ENCODE measurements at places on chromosomes 3 and 15.

DNA sequence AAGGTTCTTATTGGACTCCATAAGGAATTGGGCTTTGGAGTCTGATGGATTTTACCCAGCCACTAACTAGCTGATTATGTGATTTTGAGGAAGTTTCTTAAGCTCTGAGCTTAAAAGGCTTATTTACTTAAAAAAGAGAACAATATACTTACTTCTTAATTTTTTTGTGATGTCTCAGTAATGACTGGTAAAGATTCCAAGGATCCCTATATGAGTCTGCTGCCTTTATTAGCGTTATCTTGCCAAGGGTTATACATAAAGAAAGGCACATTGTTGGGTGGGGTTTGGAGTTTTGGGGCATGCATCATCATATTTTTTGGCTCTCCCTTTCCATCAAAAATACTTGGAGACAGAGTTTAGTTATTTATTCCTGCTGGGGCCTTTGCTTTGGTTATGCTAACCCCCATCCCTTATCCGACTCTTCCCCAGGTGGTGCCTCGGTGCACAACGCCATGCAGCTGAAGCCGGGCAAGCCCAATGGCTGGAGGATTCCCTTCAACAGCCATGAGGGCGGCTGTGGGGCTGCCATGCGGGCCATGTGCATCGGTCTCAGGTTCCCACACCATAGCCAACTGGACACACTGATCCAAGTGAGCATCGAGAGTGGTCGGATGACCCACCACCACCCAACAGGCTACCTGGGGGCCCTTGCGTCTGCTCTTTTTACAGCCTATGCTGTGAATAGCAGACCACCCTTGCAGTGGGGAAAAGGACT, 6.7 kb downstream of the ADPRH start:
- DNase-seq = no peak

DNA sequence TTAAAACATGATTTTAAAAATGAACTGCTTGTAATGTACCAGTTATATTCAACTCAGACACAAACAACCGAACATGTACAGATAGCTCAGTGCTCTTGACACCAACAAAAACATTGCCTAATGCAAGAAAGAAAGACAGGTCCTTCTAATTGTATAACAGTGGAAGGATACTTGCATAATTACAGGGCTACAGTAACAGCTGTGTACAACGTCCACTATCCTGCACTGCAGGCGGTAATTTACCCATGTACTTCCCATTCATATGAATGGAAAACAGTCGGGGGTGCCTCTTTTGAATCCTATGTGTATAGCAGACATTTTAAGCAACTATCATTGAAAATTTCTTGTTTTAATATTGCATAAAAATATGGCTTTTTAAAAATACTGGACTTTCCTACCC, 41.1 kb upstream of the PLSCR5 start:
- DNase-seq = no peak

DNA sequence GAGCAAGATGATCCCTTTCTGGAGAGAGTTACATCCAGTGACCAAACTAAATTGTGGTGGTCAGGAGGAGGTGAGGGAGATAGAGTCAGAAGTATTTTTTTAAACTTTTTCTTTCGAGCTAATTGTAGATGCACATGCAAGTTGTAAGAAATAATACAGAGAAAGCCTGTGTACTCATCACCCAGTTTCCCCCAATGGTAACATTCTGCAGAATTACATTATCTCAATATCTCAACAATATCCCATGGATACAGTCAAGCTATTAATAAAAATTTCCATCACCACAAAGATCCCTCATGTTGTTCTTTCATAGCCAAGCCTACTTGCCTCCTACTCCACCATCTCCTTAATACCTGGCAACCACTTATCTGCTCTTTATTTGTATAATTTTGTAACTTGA, 3.3 kb upstream of the TMEM45A start:
- DNase-seq = no peak

GRCh38 chr15:98682992-98683701, 34.8 kb downstream of the IGF1R start:
- DNase-seq = peak; percentile 49

DNA sequence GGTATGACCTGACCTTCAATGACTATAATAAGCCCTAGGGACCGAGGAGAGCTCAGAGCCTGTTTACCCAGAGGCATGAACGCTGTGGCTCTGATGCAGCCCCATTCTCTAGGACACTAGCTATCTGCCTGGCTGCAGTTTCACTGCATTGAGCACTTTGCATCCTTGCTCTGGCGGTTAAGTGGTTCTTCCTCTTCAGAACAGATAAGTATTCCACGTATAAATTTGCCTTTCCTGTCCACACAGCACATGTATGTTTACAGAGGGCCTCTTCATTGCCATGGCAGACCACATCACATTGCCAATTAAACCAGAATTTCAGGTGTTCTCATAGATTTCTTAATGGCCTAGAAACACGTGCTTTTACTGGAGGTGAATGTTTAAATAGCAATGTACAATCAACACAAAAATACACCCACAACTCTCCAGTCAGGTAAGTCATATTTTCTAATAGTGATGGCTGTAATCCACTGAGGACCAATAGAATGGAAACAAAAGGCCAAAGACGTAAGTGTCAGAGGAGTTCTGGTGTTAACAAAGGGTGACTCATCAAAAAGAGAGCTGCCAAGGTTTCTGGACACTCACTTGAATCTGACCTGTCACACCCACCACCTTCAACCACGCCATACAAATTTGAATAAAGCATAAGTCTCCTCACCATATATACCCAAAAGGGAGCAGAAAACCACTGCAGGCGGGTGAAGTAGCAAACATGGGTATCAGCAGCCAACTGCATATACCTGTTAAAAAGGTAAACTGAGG, 553.4 kb downstream of the OCA2 start:
- DNase-seq = no peak

GRCh38 chr3:19348500-19348899, 200.2 kb downstream of the KCNH8 start:
- no peak for DNase-seq

- no peak for DNase-seq
Measured at GRCh38 chr15:22918056-22918455, 62.1 kb downstream of the CYFIP1 start.

DNA sequence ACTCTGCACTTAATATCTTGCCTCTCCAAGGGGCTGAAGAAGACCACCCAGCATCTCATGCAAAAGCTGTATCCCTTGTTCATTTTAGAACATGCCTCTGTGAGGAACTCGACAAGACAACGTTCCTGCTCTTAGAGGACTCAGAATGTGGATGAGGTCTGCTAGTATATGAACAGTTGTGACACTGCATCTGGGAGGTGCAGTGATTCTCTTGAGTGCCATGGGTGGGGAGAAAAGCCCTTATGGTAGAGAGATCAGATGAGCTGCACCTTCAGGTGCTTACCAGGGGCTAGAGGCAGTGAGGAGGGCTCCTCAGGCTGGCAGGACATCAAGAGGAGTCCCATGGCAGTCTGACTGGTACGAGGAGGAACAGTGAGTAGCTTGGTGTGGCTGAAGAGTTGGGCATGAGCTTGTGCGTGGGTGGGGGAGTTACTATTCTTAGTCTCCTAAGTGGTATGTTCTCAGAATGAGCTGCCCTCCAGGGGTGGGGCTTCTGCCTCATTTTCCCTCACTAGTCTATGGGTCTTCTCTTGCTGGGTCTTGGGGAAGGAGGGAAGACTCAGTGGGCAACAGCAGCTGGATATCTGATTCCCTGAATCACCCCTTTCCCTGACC, 56.7 kb upstream of the ATP2B2 start:
- DNase-seq = no peak

DNA sequence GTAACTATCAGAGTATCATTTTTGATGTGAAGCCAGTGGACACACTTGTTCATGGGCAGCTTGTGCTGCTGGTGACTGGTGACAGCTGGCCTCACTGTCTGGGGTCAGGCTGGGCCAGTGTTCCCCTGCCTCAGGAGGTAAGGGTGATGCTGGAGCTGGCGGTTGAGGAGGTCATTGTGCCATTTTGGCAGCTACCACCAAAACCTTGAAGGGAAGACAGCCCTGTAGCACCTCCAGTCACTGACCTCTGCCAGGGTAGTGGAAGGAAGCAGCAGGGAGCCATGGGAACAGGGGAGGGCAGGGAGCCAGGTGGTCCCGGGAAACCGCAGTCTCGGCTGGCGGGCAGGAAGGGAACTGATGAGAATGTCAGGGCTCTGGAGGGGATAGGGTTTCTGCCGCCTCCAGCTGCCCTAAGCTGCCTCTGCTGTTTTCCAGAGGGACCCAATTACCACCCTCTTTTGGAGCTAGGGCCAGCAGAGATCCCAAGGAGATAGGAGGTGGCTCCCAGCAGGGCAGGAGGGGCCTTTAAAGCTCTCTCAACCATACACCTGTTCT, 24.8 kb downstream of the FOXL2NB start:
- no peak for DNase-seq

GRCh38 chr3:53803124-53803815, 42.9 kb downstream of the CHDH start:
- no peak for DNase-seq

DNA sequence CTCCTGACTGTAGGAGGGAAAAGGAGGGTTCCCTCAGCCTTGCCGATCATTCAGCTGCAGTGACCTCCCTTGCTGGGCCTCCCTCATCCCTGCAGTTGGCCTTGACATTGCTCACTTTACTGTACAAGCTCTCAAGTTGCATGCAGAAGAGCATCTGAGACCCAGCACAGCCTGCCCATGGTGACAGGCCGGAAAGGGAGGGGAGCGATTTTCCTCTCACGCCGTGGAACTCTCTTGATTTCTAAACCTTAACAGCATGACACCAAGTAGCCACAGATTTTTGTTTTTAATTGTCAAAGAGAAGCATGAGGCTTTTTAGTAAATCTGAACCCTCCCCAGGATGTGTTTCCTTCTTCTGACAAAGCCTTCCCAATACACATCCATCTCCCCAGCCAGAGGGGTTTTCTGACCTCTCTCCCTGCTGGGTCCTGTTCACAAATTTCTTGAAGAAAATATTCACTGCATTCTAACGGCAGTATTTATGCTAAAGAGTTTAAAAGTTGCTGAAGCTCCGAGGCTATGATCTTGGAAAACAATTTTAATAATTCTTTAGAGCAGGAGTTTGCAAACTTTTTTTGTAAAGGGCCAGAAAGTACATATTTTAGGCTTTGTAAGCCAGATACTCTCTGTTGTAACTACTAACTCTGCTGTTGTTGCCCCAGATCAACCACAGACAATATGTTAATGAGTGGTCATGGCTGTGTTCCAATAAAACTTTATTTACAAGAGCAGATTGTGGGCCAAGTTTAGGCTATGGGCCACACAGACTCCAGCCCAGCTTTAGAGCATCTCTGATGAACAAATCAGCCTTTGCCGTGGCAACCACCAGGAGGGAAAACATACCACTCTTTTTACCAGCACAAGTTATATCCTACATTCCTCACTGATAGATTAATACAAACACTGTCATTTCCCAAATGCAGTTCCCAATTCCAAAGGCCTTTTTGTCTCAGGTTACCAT, 34.8 kb downstream of the LMCD1 start:
- DNase-seq = no peak

DNA sequence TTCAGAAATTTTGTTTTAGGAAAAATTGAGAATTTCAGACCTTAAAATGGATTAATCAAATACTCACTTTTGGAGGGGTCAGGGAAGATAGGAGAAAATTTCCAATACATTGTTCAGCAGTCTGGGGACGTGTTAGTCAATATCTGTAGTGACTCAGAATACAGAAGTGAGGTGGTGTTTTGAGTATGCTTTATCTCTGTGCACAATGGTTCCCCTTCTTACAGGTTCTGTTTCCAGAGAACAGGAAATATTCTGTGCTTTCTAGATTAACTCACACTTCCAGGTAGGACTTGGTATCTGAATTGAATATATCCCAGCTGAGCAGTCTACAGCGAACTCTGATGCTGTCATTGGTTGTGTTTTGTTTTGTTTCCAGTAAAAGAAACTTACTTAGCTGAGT, 30.7 kb upstream of the CCDC54 start:
- no peak for DNase-seq

DNA sequence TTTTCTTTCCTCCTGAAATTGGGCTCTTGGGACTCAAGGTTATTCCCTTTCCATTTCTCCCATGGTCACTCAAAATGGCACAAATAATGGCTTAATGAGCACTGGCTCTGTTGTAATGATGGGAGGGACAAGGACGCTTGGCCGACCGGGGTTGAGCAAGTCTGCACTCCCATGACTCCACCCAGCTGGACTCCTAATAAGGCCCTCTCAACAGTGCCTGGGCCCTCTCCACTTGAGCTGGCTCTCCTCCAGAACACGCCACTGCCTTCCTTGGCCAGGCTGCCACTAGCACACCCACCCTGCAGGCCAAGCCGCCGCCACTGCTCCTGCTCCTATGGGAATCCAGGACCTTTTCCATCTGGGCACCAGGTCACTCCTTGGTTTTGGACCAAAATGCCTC, 42.3 kb downstream of the ADCY5 start:
- DNase-seq = peak; percentile 77

GRCh38 chr15:45391746-45392583, 13.6 kb upstream of the GATM start:
- DNase-seq = no peak
